Activated CD8-positive, alpha-beta memory T cell treated with anti-CD3 and anti-CD28 coated beads, Interleukin-2, amount 50 U/mL, for 48 hours (primary cell): ENCODE measurements at places on chromosomes 3 and 15.

GRCh38 chr3:135197856-135198255, 402.8 kb downstream of the EPHB1 start:
- DNase-seq: no peak

DNA sequence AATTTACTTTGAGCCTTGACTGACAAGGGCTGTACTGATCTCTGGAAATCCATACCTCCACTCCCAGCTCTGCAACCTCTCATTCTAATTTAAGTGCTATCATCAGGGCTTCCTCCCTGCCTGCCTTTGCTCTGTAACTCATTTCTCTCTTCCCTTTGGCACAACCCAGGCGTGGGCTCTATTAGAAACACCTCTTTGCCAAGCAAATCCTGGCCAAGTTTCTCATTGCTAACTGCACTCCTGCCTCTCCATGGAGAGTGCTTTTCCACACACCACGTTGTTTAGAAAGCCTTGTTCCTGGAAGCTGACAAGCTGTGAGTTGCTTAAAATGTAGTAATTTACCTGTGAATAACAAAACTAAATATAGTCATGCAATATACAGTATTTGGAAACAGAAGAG, 20.1 kb upstream of the FSTL1 start:
- DNase-seq: no peak

DNA sequence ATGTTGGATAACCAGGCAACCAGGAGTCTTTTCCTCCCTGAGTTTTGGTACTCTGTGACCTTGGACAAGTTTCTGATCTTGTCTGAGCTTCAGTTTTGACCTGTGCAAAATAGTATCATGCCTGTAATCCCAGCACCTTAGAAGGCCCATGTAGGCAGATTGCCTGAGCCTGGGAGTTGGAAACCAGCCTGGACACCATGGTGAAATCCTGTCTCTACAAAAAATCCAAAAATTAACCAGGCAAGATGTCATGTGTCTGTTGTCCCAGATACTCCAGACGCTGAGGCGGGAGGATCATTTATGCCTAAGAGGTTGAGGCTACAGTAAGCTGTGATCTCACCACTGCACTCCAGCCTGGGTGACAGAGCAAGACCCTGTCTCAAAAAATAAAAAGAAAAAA, 114.8 kb downstream of the IL12A start:
- DNase-seq: no peak

- no peak for DNase-seq
Observed at GRCh38 chr3:69674752-69675151, 64.5 kb upstream of the MITF start.

DNA sequence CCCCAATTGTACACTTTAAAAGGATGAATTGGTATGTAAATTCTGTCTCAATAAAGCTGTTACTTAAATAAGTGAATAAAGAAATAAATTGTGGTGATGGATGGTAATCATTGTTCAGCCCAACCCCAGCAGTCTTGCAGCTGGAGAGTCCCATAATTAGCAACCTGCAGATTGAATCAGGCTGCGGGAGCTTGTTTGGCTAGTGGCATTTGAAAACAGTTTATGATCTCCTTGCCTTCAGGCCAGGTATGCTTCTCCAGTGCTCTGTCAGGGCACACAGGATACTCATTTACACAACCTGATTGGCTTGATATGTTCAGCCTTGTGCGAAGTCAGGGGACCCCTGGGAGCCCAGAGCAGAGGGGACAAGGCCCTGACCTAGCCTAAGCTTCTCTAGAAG, 16.5 kb upstream of the TSEN2 start:
- DNase-seq: no peak

GRCh38 chr3:36309092-36309491, 71.2 kb upstream of the STAC start:
- DNase-seq: no peak
